ENCODE measurements at places on chromosomes 1 and 21.

GRCh38 chr1:206466840-206467649 is 3.2 kb upstream of the IKBKE start:
- no peak for DNase-seq

GRCh38 chr1:41919764-41920397 is 1.2 kb upstream of the HIVEP3 start:
- peak; percentile 95 for DNase-seq

DNA sequence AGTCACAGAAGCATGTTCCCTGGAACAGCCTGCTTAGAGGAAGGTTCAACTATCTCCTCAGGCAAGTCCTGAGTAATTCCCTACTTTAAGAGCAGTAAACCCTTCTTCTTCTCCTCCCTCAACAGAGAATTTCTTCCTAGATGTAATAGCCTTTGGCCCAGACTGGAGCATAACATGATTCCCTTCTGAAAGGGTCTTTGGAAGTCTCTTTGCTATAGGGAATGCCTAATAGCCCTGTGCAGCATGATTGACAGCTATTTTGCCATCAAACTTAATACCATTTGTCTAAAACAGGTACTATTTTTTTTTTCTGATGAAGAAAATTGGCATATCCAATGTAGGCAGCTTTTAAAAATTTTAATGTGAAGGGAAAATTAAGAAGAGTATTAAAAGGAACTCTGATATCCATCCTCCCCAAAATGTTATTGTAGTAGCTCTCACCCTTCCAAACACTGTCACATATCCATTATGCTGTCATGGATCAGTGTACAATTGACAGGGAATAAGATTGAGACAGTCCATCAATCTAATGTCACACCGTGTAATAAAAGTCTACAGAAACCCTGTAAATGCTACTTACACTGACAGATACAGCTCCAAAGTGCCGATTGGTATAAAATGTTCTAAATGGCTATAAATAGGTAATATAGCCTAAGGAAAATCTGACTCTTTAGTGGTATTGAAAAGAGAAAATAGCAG is 884.6 kb downstream of the TTLL7 start:
- DNase-seq: no peak

- no peak for DNase-seq
These were observed 1414.7 kb downstream of the PLA2G4A start for GRCh38 chr1:188243456-188243855.

GRCh38 chr1:166062421-166063070 is 104.3 kb downstream of the FAM78B start:
- DNase-seq: no peak

DNA sequence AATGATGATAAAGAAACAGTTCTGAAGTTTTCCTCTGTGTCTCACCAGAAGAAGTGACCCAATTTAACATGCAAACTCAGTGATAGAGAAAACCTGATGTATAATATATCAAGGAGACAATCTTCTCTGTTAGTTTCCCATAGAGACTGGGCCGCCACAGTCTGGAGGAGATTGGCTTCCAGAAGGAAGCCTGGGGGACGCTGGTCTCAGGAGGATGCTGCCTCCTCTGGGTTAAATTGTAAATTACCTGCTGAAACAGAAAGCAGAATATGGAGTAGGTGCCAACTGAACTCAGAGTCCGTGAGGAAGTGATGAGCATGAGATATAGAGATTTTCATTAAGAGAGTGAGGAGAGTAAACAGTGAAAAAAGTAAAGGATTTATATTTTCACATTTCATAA is 15.8 kb downstream of the OR14I1 start:
- DNase-seq: no peak

Data from activated CD8-positive, alpha-beta memory T cell treated with anti-CD3 and anti-CD28 coated beads, Interleukin-2, amount 10 ng/mL, durations not matched to agents 7 days and 5 days (primary cell).